ENCODE measurements at places on chromosomes 6 and 20. TPM values are rescaled to one million over a fixed set of nuclear protein-coding genes. Genes with fewer than 3 reads are reported as not detected.

PMEPA1 gene
- 5.9 TPM for total RNA-seq

SALL4 gene
- total RNA-seq, result 0.60 TPM

MYO6 gene
- 17.1 TPM for total RNA-seq

PNRC1 gene
- total RNA-seq, result 49.1 TPM

CRISP3 gene
- total RNA-seq, result not detected

RCAN2 gene
- total RNA-seq, result 0.08 TPM

ANGPT4 gene
- not detected for total RNA-seq

SLC17A1 gene
- not detected for total RNA-seq

MEP1A gene
- not detected for total RNA-seq

TP53TG5 gene
- not detected for total RNA-seq

PTCHD4 gene
- total RNA-seq, result 9.4 TPM

PBX2 gene
- total RNA-seq, result 53.6 TPM

PLEKHG1 gene
- 0.11 TPM for total RNA-seq

C6orf58 gene
- 0.27 TPM for total RNA-seq

HLA-DRA gene
- not detected for total RNA-seq

RNF39 gene
- total RNA-seq, result not detected

PCMTD2 gene
- 15.7 TPM for total RNA-seq

TIAM2 gene
- 9.3 TPM for total RNA-seq

HS3ST5 gene
- total RNA-seq, result not detected

CFAP61 gene
- total RNA-seq, result not detected

TREML4 gene
- total RNA-seq, result not detected

FAM209B gene
- total RNA-seq, result not detected

CST1 gene
- not detected for total RNA-seq

SEL1L2 gene
- not detected for total RNA-seq

KIF13A gene
- 68.7 TPM for total RNA-seq

WFDC12 gene
- total RNA-seq, result not detected

IPCEF1 gene
- 0.33 TPM for total RNA-seq

LY6G6F gene
- total RNA-seq, result not detected

ROS1 gene
- 0.07 TPM for total RNA-seq

LAMA2 gene
- total RNA-seq, result 6.7 TPM
